ENCODE measurements at places on chromosomes 7 and 10.
A peak's percentile ranks its signal among the peaks of the same experiment; 100 is the strongest.

DNA sequence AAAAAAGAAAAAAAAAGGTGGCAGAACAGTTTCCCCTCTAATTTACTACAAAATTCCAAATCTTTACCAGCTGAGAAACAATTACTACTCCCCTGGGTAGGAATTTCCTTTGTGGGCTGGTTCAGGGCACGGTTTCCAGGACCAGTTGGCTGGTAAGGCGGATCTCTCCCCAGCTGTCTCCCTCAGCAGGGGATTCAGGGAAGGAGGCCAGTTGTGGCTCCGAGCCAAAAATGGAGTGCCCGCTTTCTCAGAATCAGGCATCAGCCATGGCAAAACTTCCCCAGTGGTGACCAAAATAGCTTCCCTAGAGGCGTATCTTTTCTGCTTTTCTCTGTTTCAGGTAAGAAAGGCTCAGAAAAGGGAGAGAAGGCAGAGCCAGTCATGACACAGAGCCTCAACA, 91.2 kb downstream of the ZNF22 start:
- DNase-seq, result no peak

DNA sequence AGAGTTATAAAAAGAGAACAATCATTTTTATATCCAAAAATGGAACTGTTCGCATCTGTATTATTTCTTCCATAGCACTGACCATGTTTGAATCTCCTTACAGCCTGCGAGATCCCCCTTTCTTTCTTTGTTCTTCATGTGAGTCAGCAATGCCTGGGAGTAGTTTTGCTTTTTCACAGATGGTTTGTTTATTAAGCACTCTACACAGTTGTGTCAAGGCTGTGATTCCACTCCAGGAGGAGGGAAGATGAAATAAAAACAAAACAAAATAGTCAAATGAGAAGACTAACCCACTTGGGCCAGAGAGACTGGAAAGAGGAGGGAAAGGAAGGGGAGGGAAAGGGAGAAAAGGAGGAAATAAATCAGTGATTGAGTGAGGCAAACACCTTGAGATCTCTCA, 7.8 kb downstream of the LIPF start:
- DNase-seq, result peak; percentile 2

DNA sequence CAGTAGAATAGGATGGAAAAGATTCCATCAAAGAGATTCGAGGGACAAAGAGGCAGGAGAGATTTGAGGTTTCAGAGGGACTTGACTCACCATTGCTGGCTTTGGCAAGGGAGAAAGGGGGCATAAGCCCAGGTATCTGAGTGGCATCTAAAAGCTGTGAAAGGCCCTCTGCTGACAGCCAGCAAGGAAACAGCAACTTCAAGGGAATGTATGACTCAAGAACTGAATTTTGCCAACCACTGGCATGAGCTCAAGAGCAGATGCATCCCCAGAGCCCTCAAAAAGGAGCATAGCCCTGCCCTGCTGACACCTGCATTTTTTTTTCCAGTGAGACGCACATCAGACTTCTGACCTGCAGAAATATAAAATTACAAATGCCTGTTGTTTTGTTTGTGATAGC, 19.6 kb upstream of the ADAM12 start:
- DNase-seq, result no peak

DNA sequence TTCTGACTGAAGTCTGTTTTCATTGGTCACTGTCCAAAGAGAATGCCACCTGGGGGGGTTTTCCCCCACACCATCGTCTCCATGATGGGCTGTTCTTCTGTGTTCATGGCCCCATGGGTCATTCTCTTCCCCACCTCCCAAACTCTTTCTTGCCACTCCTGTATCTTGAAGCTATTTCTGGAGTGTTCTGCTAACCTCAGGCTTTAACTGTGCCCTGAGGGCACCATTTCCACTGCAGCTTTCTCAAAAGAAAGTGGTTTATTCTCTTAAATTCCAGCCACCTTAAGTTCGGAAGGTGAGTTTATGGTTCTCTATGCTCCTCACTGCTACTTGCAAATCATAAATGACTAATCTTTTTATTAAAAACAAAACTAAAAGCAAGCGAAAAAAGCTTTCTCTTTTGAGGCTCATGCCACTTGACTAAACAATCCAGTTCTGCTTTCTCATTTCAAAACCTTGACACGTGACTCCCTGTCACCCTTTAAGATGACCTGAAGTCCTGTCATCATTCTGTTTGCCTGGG, 7.4 kb upstream of the APBB1IP start:
- DNase-seq, result no peak

DNA sequence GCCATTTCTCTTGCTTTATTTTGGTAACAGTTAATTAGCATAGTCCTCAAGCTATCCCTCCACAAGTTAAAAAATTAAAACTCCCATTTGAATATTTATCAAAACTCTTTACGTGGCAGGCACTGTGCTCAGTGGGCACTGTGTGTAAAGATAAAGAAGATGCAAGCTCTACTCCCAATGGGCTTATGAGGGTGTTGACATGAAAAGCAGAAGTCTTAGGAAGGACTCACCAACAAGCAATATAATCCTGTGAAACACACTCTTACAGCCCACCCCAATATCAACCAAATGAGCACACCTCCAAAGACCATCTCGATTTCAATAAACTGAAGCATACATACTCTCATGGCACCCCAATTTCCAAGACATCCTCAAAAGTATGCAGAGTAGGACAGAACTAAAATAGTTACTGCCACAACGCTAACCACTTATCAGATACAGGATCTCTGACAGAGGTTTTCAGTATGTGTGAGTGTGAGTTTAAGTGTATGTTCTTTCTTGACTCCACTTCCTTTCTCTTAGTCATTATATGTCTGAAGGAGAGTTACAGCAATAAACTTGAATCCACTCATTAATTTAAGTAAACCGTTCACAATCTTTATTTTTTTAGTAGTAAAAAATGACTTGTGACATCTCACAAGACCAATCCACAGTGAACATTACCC, 120.0 kb downstream of the PDE1C start:
- DNase-seq, result no peak

GRCh38 chr10:97059006-97059871, 126.5 kb downstream of the SLIT1 start:
- no peak for DNase-seq

- DNase-seq, result no peak
Measured at GRCh38 chr7:36029853-36030515, 123.1 kb upstream of the EEPD1 start.

GRCh38 chr10:107727767-107728317, 563.3 kb upstream of the SORCS1 start:
- no peak for DNase-seq

- no peak for DNase-seq
Measured at GRCh38 chr7:44541876-44542610, 913 bp upstream of the NPC1L1 start.

- DNase-seq, result no peak
Measured at GRCh38 chr10:66555061-66555460, 370.8 kb upstream of the LRRTM3 start.

- no peak for DNase-seq
Measured at GRCh38 chr10:111211706-111212105, 134.9 kb downstream of the ADRA2A start.

- DNase-seq, result no peak
Measured at GRCh38 chr7:84113906-84114850, 80.4 kb downstream of the SEMA3A start.

DNA sequence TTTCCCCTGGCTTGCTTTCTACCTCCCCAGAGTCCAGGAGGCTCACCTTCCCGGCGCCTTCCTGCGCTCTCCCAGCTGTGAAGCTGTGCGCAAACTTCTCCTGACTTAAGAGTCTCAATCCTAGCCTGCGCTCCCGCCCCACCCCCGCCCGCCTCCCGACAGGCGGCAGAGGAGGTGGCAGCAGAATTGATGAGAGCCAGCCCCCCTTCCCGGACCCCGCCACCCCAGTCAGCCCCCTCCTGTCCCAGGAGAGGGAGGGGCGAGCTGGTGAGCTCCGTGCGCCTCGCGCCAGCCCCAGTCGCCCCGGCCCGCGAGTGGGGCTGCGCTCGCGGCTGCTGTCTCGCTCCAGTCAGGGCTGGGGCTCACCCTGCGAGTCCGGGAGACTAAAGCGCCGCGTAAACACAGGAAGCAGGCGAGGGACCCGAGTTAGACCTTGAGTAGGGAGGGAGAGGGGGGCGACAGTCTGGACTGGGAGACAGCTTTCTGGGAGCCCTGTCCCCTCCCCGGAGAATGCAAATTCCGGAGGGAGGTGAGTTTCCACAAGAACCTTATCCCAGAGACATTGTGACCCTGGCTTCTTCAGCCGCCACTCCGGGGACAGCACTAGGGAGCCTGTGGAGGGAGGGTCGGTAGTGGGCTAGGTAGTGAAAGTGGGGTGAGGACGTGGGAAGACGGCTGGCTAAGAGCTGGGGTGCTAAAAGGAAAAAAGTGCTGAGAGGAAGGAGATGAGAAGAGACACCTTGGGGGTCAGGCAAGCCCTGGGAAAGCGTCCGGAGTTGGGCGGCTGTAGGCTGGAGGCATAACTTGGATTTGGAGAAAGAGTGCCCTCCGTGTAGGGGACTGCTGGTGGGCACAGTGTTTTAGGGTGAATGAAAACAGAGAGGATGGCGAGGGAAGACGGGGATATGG, at the start of gene CALCR:
Gene CALCR, minus strand, starts transcription at position 79 of the 909 bp plus-strand sequence. CDS start 87,743 bp downstream, outside the sequence.
- DNase-seq, result no peak

DNA sequence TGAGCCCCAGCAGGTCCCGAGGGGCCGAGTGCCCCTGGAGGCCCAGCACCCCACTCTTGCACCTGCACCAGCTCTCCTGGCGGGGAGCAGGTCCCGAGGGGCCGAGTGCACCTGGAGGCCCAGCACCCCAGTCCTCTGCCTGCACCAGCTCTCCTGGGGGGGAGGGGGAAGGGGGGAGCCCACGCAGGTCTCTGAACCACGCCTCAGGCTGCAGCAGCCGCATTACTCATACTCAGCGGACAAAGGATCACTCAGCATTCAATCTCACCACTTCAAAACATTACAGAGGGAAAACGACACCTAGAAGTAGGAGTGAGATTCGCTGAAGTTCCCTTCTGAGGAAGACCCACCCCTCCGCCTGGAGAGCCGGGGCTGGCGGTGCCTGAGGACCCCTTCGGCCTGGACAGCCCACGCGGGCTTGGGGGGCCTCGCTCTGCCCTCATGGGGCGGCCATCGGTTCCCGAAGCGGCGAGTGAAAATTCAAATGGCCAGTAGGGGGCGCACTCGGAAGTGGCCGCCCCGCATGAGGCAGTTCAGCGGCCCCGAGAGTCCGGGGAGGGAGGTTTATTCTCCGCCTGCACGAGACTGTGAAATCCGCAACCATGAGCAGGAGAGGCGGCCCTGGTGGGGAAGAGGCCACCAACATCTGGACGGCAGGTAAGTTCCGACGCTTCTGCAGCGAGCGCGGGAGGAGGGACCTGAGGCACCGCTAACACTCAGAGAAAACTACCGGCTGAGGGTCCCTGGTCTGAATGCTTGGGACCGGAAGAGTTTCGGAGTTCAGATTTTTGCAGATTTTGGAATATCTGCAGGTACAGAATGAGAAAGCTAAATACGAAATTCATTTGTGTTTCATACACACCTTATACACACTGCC, 1.1 kb upstream of the GPER1 start:
- peak; percentile 31 for DNase-seq

- no peak for DNase-seq
Measured at GRCh38 chr10:24457661-24458318, 248.9 kb downstream of the KIAA1217 start.

- no peak for DNase-seq
Measured at GRCh38 chr7:144255471-144255897, 9.1 kb downstream of the OR2A7 start.

DNA sequence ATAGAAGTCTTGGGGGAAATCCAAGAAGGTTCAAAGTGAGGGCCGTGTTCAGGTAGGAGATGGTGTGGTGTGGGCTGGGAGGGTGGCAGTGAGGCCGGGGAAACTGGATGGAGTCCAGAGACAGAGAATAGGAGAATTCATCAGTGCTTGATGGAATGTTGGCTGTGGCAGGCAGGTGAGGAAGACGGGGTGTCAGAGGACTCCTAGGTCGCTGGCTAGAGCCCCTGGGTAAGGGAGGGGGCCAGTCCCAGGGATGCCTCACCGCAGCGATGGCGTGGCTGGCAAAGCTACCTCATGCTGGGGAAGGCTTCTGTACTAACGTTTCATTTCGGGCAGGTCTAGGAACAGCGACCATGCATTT, 373.0 kb downstream of the RPS24 start:
- DNase-seq, result no peak

- DNase-seq, result no peak
Measured at GRCh38 chr10:116001262-116001857, 271.6 kb downstream of the GFRA1 start.

- DNase-seq, result no peak
Measured at GRCh38 chr7:12056381-12056780, 154.7 kb upstream of the TMEM106B start.

DNA sequence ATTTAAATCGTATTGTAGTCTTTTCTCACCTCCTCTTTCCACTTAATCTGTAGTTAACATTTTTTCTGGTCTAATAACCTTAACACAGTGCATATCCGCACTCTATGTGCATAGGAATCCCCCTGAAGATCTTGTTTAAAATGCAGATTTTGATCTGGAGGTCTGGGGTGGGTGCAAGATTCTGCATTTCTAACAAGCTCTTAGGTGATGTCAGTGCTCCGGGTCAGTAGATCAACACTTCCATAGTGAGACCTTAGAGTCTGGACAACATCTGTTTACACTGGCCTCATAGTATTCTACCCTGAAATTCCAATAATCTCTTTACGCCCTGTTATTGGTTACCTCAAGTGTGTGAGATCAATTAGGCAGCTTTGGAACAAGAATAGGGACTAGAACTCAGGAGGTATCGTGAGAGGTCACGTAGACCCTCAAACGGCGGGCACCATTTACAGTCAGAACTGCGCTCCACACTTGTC, 434 bp upstream of the PLEKHA8 start:
- DNase-seq, result no peak

GRCh38 chr10:33155720-33156638, 178.5 kb downstream of the NRP1 start:
- no peak for DNase-seq

- DNase-seq, result no peak
Measured at GRCh38 chr10:11395581-11396310, 215.7 kb downstream of the USP6NL start.

- no peak for DNase-seq
Measured at GRCh38 chr10:131354380-131354779, 42.9 kb upstream of the TCERG1L start.

DNA sequence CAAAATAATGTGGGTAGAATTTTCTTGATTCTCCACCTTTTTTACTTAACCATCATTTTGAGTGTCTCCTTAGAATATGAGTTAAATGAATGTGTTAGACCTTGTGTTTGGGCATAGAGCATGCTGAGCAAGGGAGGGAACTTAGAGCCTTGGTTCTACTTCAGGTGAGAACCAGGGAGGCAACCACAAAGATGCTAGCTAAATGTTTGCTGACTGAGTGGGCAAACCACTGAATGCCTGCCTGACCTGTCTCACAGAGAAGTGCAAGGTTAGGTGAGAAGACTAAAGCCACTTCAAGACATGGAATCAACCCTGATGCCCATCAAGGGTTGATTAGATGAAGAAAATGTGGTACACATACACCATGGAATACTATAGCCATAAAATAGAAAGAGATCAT, 242.6 kb upstream of the ZNF32 start:
- DNase-seq, result no peak
